ENCODE measurements at places on chromosomes 3 and 15.

DNA sequence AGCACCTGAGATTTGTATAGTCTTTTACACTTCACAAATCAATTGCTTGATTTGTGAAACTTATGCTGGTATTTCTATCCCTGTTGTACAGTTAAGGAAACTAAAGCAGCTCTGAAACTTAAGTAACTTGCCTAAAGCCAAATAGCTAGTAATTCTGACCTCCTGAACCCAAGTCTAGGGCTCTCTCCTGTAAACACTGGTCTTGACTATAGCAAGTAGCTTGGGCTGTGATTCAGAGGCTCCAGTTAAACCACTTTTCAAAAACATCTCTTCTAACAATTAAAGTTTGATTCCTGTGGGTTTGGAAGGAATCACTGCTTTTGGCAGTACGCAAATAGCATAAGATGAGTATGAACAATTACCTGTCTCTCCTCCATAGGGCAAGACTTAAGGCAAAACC, 18.5 kb upstream of the CMTM8 start:
- DNase-seq: no peak

- no peak for DNase-seq
Measured at GRCh38 chr15:64698823-64699222, 76.6 kb downstream of the RBPMS2 start.

DNA sequence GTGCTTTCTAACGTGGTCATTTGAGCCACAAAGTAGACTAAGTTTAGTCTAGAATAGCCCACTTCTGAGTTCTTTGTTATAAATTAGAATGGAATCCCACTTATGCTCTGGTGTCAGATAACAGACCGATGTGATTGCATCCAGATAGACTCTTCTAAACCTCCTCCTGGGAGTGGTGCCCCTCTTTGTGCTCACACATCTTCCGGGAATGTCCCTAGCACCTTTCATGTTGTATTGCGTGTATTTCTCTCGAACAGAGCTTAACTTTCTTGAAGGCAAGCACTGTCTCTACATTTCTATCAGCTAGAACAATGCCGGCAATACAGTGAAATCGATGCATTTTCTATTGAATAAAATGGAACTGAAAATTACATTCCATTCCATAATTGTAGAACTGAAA, 23.0 kb downstream of the CP start:
- no peak for DNase-seq

DNA sequence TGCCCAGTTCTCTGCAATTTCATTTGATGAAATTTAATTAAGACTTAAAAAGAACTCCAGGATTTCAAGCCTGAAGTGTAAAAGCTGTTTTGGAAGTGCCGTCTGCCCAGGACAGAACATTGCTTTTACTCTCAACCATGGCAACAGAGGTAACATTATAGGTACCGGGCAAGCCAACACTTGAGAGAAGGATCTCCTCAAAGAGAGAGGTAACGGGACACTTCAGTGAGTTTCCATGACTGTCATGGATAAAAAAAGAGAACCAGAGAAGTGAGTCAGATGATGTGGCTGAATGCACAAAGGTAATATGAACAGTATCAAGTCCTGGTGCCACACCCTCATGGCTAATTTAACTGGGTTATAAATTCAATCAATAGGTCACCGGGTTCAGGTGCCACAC, 130.2 kb upstream of the LMOD3 start:
- no peak for DNase-seq

DNA sequence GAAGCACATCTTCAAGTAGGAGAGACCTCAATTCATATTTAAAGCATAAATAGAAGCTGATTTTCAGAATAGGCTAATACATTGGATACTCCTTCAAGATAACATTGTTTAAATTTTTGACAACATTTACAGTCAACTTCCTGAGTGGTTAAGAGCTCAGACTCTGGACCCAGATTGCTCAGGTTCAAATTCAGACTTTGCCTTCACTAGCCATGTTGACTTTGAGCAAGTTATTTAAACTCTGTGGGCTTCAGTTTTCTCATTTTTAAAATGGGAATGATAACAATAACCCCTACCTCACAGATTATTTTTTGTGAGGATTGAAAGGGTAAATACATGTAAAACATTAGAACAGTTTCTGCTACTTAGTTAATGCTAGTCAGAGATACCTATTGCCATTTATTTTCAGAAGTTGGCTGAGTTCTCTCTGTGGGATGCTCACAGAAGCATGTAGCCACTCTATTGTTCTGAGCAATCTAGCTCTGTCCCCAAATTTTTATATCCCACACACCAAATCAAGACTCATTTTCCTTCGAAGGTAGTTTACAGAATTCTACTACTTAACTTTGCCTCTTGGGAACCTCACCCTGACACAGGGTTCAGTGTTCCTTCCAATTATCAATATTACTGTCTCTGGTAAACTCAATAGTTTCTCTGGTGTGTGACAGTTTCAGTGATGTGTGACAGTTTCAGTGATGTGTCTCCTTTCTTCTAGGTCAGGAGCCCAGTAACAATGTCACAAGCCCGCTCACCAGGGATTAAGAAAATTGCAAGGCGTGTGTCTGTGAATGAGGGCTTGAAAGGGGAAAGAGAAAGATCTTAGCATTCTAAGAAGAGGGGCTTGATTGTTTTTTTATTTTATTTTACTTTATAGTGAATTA, 79.4 kb upstream of the OSTN start:
- DNase-seq: no peak

GRCh38 chr3:141320399-141321108, 47.8 kb upstream of the ZBTB38 start:
- no peak for DNase-seq

DNA sequence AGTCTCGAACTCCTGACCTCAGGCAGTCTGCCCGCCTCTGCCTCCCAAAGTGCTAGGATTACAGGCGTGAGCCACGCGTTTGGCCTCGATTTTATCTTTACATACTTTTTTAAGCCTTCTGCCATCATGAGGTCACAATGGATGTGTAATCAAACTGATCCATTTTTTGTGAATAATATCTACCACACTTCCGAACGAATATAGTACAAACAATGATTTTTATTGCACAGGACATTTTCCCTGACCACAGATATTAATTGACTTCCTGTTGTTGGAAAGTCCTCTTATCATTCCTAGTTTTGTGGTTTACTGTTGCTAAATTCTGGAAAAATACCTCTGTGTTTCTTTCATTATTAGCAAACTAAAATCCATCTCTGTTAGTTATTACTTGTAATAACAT, 68.9 kb downstream of the MINDY2 start:
- no peak for DNase-seq

- DNase-seq: no peak
Measured at GRCh38 chr3:187473778-187474406, 105.7 kb downstream of the RTP4 start.

- no peak for DNase-seq
Measured at GRCh38 chr15:39340903-39341645, 239.8 kb upstream of the THBS1 start.

DNA sequence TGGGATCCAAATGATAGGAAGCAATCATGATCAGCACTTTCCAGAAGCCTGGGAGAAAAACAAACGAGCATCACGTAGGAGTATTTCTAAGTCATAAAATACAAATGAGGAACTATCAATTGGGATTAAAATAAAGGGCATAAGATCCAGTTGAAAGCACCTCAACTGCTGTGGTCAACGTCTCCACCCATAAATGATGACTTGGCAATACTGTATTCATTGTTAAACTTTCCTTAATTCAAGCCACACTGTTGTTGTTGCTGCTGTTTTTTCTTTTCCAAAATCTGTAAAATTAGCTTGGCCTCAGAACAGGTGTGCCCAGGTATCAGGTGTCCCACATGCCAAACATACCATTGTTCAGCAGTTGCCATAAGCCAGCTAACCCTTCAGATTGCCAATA, 395.8 kb downstream of the NTRK3 start:
- no peak for DNase-seq

DNA sequence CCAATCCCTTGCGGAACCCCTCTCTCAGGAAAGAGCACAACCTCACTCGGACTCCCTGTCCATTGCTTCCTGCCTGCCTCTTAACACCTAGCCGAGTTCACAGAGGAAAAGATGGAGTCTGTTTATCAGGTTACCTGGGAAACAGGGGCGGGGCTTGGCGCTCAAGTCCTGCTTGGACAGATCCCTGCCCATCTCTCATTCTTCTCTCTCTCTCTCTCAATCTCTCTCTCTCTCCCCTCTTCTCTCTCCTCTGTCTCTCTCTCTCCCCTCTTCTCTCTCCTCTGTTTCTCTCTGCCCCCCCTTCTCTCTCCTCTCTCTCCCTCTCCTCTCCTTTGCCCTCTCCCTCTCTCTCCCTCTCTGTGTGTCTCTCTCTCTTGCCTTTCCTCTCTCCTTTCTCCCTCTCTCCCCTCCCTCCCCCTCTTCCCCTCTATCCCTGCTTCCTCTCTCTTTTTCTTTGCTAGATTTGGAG, at the start of gene EFHB:
TSS of gene EFHB (minus strand) at position 120 of the 469 bp plus-strand sequence. CDS start 199 bp downstream, outside the sequence.
- DNase-seq: no peak

- no peak for DNase-seq
Measured at GRCh38 chr3:64188810-64189560, 36.3 kb downstream of the PRICKLE2 start.

DNA sequence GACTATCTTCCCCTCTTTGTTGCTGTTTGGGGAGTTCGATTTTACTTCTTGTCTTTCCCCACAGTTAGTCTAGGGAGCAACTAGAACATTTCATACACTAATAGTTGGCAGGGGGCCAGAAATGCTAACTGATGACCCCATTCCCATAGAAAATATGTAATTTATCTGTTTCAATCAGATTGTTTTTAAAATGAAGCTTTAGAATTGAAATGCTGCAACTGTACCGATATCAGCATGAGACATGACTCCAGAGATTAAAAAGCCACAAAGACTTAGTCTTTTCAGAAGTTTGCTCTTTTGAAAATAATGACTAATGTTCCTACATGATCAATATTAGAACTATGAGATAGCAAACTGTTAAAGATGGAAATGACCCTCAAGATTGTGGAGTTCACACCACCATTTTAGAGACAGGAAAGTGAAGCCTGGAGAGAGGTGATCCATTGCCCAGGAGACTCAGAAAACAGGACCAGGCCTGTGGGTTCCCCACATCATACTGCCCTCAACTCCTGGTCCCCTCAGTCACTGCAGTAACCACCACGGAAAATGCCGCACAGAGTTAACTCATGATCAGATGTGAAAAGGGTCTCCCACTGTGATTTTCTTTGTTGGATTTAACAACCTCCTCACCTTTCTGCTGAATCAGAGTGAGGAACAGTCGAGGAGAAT, 130.3 kb downstream of the CHDH start:
- no peak for DNase-seq

- DNase-seq: no peak
Measured at GRCh38 chr15:99441444-99441800, 124.4 kb upstream of the MEF2A start.

GRCh38 chr3:53045518-53046170, at the start of gene SFMBT1:
Gene SFMBT1, minus strand, starts transcription at chr3:53046073. Its CDS starts 76,945 bp downstream, at chr3:52969128.
- peak; percentile 66 for DNase-seq

- DNase-seq: no peak
Measured at GRCh38 chr3:39146083-39146501, 7.3 kb downstream of the CSRNP1 start.

DNA sequence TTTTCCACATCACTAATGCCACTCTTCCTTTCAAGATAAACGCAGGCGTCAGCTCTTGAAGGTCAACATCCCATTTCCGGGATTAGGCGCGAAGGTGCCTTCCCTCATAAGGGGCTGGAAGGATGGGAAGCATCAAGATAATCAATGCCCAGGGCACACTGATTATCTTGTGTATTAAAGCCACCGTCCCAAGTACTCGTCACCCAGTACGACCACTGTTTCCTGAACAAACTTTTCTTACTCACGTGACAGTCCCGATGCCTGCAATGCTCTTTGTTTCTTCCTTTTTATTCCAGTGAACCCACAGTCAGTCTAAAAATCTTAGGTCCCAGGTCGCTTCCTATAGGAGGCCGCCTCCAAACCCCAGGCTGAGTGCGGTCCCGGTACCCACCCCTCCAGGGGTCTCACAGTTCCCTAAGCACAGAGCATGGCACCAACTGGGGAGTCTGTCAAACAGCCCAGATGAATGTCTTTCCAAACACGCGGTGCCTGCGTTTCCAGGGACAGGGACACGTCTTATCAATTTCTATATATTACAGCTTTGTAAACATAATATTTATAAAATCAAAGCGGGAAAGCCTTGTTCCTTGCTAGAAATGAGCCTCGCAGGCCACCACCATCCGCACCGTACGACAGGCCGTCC, 589 bp downstream of the ANAPC13 start:
- peak; percentile 88 for DNase-seq

GRCh38 chr15:99704444-99704838, 28.8 kb downstream of the LYSMD4 start:
- DNase-seq: no peak

- DNase-seq: no peak
Measured at GRCh38 chr3:78762121-78762520, 1005.7 kb downstream of the ROBO1 start.

- no peak for DNase-seq
Measured at GRCh38 chr3:57826245-57826951, 70.3 kb downstream of the SLMAP start.

- DNase-seq: no peak
Measured at GRCh38 chr3:19811689-19812088, 122.3 kb downstream of the EFHB start.

DNA sequence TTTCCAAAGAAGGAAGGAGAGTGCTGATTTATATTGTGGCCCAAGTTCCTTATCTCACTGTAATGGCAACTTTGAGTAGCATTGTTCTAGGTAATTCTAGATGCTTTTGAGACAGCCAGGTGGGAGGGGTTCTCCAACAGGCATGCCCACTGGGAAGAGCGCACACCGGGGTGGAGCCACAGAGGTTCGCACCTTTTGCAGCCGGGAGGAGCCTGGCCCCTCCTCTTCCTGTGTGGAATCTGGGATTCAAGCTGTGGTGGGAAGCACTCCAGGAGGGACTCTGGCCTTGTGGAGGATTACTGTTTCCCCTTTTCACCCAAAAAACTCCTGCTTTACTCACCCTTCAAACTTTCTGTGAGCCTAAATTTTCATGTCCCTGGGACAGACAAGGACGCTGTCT, 53.1 kb downstream of the CFAP20DC start:
- DNase-seq: no peak

- DNase-seq: no peak
Measured at GRCh38 chr3:10454907-10455544, 50.4 kb downstream of the ATP2B2 start.

GRCh38 chr15:25797936-25798901, 64.9 kb downstream of the ATP10A start:
- no peak for DNase-seq

GRCh38 chr15:31024979-31025378, 33.6 kb upstream of the MTMR10 start:
- no peak for DNase-seq

GRCh38 chr3:187870360-187871203, 125.3 kb upstream of the BCL6 start:
- DNase-seq: no peak

- DNase-seq: no peak
Measured at GRCh38 chr3:182436547-182436946, 356.8 kb upstream of the ATP11B start.

- no peak for DNase-seq
Measured at GRCh38 chr3:185717627-185718402, 107.0 kb downstream of the IGF2BP2 start.

DNA sequence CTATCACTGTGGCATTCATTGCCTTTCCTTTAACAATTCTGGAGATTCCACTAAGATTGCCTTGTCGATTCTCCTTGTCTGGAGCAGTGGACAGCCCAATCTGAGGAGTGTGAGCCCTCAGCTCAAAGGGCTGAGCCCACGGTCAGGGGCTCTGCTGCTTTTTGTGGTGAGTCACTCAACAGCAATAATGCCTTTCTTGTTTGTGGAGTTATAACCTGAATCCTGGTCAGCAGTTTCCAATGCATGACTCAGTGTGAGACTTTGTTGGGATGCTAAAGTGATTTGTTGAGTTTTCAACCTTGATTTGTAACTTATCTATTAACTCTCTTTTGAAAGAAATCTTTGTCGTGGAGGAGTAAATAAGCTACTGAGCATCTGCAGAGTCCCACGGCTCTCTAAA, 183.5 kb downstream of the TJP1 start:
- DNase-seq: no peak

GRCh38 chr3:2156244-2156847, 57.7 kb downstream of the CNTN4 start:
- DNase-seq: no peak
